SHP77 treated with DMSO at 0.1 percent for 48 hours (cell line): ENCODE measurements at places on chromosomes 6 and 20.

DNA sequence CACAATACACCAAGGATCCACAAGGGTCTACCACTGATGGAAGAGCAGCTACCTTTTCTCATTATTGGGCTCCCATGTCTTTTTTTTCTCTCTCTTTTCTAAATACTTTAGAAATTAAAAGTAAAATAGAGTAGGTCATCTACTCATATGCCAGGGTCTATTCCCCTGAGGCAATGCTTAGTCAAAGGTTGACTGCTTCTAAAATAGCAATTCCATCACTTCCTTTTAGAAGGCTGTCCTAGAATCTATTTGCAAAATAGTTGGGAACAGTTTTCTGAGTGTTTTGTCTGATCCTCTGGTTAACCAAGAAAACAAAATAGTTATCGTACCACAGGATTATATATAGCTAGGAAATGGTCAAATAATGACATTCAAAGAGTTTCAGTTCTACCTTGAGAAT is 174.1 kb downstream of the COL21A1 start:
- DNase-seq: no peak

DNA sequence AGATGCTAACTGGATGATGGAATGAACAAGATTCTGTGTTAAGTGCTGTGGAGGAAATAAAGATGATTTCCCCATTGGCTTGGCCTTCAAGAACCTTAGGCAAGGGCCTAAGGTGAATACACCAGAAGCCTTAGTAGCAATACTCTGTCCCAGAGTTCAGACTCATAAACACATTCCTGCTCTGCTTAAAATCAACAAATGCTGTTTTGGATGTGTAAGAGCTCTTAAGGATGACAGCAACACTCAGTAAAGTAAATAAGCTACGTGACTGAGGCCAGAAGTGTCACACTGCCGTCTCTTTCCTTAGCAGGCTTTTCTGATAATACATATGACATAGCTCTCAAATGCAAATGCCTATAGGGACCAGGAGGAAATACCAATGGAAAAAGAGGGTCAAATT is 90.6 kb downstream of the EYA2 start:
- no peak for DNase-seq

GRCh38 chr20:389220-389619 is 8.7 kb downstream of the TRIB3 start:
- DNase-seq: no peak

DNA sequence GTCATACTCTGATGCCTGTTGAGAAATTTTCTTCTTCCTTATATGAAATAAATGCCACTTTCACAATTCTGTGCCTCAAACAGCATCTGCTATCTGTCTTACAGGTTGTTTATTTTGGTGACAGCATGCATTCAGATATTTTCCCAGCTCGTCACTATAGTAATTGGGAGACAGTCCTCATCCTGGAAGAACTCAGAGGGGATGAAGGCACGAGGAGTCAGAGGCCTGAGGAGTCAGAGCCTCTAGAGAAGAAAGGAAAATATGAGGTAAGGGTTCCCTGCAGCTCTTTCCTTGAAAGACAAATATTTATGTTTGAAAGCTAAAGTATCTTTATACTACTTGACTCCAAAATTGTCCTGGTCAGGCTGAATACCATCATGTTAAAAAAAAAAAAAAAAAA is 15.8 kb downstream of the TSPYL4 start:
- DNase-seq: no peak

DNA sequence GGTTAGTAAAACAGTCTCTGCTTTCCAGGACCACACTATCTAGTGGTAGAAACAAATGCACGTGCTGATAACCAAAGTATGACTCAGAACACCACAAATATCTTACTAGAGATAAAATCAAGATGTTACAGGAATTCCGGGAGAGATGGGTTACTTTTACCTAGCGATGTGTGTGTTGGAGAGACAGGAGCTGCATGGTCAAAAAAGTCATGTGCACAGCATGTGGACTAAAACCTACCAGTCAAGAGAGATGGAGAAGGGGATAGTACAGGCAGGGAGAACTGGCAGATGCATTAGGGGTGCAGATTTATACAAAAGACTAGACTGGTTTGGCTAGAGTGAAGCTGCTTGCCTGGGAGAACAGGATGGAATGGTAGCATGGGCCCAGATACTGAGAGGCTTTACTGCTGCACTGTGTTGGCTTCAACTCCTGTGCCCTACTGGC is 75.3 kb upstream of the MRAP2 start:
- DNase-seq: no peak

GRCh38 chr6:92757925-92758324 is 661.4 kb downstream of the EPHA7 start:
- DNase-seq: no peak

DNA sequence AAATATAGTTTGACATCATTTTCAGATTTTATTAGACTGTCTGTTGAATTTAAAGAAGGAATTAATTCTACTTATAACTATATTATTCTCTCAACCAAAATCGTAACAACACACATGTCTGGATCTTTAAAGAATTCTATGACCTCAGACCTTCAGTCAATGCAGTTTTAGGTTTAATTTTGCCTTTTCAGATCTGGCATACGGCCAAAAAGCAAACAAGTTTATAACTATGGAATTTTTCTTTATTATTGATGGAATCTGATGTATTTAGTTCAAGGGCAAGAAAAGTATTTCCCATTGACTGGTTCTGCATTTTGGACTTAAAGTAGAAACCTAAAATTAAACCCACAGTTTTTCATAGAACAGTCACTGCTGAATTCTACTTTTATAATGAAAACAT is 233.4 kb downstream of the EYA4 start:
- DNase-seq: no peak

DNA sequence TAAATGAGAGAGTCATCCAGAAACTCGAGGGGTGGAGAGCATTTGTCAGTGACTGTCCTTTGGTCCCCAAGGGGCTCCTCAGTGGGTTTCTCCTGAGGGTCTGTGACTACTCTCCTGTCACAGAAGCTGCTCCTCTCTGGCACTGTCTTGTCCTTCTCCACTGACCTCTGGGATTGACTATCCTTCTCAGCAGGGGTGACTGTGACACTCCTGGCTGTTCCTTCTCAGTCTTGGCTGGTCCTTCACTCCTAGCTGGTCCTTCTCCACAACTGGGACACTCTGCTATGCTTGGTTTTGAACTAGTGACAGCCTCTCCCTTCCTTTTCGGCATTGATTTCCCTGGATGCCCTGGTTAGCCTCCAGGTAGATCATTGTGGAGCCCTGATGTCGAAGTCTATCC is 33.5 kb downstream of the DYNLT1 start:
- DNase-seq: no peak

GRCh38 chr6:133957227-133957626 is 4.2 kb downstream of the TBPL1 start:
- DNase-seq: no peak

GRCh38 chr20:54543369-54543768 is 68.0 kb downstream of the DOK5 start:
- DNase-seq: no peak

DNA sequence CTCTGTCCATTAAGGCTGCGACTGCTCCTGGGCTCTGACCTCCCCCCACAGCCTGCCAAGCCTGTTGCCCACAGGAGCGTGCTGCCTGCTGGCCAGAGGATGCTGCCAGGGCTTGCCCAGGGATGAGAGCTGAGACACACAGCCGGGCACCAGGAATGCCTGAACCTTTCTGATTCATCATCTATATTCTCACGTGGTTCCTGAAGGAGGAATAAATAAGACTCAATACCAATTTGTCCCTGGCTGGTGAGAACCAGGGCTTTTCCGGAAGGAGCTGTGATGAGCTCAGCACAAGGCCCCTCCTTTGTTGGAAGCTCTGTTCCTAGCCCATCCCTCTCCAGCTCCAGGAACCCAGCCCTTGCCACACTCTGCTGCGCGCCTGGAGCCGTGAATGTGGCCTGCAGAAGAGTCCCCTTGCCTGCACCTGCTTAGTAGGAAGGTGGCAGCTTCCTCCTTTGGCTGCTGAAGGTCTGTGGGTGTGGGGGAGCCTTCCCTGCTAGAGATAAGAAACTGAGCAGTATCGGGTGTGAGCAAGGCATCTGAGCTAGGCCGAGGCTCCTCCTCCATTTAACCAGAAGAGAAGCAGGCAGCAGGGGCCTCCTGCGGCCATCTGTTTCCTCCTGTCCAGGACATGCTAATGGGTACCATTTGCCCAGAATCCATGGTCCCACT is 37.9 kb downstream of the SYNDIG1 start:
- no peak for DNase-seq

- DNase-seq: no peak
Observed at GRCh38 chr6:20203561-20204511, 8.4 kb downstream of the MBOAT1 start.

GRCh38 chr6:33173535-33174180 is 18.6 kb downstream of the COL11A2 start:
- no peak for DNase-seq

- no peak for DNase-seq
Observed at GRCh38 chr6:1477432-1478090, 88.2 kb downstream of the FOXF2 start.

DNA sequence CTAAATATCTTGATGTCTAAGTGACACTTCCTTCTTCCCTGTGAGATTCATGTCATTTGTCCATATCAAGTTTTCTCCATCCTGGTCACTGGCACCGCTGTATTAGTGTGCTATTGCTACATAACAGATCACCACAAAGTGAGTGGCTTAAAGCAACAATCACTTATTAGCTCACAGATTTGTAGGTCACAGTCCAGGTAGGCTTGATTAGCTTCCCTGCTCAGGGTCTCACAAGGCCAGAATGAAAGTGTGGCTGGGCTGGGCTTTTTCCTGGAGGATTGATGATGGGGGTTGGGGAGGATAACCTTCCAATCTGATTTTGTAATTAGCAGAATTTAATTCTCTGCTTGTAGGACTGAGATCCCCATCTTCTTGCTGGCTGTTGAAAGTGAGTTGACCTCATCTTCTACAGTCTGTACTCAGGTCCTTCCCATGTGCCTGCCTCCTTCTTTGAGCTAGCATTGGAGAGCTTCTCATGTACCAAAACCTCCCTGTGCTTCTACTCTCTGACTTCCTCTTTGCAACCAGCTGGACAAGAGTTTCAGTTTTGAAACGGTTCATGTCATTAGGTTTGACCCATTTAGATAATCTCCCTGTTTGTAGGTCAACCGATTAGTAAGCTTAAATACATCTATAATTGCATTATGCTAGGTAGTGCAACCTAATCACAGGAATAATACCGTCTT is 152.4 kb upstream of the MAN1A1 start:
- no peak for DNase-seq

- no peak for DNase-seq
Observed at GRCh38 chr20:58202044-58202443, 26.4 kb downstream of the ANKRD60 start.

- no peak for DNase-seq
Observed at GRCh38 chr20:25277051-25277801, 29.3 kb downstream of the PYGB start.

DNA sequence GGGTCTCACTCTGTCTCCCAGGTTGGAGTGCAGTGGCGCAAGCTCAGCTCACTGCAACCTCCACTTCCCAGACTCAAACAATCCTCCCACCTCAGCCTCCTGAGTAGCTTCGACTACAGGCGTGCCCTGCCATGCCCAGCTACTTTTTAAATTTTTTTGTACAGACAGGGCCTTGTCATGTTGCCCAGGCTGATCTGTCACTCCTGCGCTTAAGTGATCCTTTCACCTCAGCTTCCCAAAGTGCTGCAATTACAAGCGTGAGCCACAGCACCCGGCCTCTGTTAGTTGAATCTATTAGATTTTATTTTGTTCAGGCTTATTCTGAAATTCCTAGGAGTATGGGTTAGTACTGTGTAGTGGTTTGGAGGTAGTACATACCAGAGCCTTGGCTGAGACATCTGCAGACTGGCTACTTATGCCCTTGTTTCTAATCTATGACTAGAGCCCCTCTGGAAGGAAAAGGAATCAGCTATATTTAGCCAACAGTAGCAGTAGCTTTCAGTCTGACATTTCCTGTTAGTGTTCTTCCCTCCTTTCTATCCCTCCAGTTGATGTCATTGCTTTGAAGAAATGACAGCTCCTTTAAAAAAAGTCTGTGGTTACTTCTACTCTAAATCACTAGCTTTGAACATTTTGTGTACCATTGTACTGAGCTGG is 74.4 kb downstream of the ITCH start:
- no peak for DNase-seq

GRCh38 chr6:81252231-81252630 is 500.2 kb downstream of the TENT5A start:
- DNase-seq: no peak

GRCh38 chr6:144285798-144286502 is 815 bp downstream of the UTRN start:
- DNase-seq: no peak

DNA sequence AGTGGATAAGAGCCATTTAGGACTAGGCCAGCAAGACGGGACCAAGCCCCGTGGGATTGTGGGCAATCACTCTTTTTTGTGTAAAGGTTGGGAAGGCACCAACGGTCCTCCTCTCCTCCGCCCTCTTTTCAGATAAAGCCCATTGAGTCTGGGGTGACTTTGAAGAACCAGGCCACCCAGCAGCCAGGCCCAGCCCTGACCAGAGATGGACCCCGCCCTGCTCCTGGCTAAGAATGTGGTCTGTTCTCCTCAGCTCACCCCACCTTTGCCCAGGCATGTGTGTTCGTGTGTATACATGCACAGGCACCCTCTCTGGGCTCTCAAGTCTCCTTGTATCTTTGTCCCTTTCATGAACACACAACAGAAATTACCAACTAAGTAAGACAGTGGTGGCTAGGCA is 9.1 kb downstream of the SDC4 start:
- DNase-seq: no peak

DNA sequence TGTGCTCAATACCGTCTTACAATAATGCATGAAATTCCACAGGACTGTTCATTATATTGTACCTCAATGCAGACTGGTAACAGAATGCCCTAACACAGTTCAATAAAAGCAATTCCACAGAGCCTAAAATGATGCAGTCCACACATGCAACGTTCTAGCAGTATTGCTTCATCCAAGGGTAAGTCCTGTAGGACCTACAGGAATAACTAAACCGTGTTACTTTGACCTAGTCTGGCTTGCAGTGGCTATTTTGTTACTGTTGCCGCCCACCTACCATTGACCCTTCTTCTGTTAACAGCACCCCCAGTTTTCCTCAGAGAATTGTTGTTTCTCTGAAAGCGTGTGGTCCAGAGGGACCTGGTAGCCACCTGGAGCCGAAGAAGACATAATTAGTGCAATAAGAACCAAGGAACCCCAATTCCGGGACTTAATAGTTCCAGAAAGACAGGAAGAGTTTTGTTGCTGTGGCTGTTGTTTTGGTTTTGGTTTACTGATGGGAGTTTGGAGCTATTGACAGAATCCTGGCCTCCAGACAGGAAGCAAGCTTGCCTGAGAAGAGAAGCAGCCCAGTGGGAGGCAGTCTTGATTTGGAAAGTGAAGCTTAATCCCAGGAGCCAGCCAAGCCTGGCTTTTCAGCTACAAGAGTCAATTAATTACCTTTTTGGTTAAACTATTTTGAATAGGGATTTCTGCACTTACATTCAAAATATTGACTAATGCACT is 91.3 kb downstream of the FRK start:
- no peak for DNase-seq

- no peak for DNase-seq
Observed at GRCh38 chr6:2951728-2952127, 19.6 kb downstream of the SERPINB6 start.

DNA sequence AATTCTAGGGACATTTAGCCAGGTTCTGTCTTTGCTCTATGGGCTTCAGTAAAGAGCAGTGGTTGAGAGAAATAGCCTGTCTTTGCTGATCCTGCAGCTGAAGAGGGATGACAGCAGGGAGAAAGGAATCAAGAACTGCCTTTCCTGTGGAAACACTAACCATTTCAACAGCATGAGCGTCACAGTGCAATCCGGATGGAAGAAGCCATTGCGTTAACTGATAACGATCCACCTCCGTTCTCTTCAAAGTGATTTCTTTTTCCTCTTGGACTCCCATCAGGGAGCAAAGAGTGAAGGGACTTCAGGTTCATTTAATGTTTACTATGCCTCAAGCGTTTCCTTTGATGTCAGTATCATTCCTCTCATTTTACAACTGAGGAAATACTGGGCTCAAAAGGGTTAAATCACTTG is 35.2 kb upstream of the EEF1E1 start:
- DNase-seq: no peak
